ENCODE measurements at places on chromosomes 11 and 22. TPM values are rescaled to one million over a fixed set of nuclear protein-coding genes. Genes with fewer than 3 reads are reported as not detected.

INCENP gene
- 6.4 TPM for total RNA-seq

SLC29A2 gene
- 0.17 TPM for total RNA-seq

DSCAML1 gene
- 0.26 TPM for total RNA-seq

FAM227A gene
- 0.77 TPM for total RNA-seq

BBOX1 gene
- total RNA-seq = not detected

IRAG1 gene
- 25.7 TPM for total RNA-seq

MMP12 gene
- 0.83 TPM for total RNA-seq

DNA sequence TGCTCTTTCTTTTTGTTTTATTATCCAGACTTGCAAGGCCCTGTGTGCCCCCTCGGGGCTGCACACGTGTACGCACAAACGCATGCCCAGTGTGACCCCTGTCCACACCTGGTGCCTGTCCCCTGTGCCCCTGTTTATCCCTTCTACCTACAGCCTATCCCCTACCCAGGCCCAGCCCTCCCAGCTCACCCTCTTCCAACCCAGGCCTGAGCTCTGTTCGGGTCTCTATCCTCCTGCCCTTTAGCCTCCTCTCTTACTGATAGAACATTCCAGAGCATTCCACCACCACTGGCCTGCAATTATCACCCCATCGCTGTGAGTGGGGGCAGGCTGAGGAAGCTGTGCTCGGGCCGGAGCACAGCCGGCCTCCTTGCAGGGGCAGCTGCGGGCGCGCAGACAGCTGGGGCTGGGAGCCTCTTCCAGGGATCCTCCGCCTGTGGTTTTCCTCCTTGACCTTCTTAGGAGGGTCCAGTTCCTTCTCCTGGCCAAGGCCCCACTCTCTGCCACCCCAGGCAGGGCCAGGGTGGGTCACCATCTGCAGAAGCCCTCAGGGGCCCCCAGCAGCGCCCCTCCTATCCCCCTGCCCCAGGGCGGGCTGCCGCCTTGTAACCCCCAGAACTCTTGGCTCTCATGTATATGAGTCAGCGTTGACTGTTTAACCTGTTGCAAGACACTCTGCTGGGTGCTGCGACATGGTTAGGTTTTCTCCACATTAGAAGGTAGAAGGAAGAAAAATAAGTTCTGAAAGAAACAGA is 41.8 kb upstream of the KCNQ1OT1 start:
- DNase-seq = peak; percentile 70

DNA sequence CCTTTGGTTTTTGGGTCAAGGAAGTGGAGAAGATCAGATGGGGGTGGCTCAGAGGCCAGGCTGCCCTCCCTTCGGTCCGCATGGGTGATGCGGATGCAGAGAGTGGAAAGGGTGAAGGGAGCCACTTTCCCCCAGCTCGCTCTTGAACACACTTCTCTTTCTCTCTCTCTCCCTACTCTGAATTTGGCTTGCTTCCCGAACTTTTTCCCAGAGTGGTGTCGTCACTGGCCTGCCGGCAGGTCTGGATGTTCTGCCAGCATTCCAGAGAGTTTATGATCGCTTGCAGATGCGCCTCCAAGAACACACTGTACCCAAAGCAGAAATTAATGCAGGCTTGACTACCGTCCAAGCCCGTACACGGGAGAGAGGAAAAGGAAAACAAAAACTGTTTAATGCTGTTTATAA is 103.2 kb downstream of the ZBTB16 start:
- peak; percentile 95 for DNase-seq

- no peak for DNase-seq
Measured at GRCh38 chr22:41976070-41976901, 7.0 kb downstream of the SEPTIN3 start.

- DNase-seq = no peak
Measured at GRCh38 chr11:68036141-68036716, 2.6 kb upstream of the TCIRG1 start.

DNA sequence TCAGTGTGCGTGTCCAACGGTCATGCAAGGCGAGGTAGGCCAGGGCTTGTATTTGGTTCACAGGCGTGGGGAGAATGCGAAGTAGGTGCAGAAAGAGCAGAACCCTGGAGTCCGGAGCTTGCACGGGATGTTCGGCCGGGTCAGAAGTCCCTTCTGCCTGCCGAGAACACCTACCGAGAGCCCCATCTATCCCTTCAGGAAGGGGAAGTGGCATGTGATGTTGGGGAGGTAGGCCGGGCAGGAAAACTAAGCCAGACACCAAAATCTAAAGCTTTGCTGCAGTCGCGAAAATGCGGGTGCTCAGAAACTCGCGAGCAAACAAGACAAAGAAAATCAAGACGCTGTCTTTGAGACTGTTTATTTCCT is 435 bp upstream of the TAF6L start:
- DNase-seq = no peak

- no peak for DNase-seq
Measured at GRCh38 chr11:131218542-131218941, 151.9 kb upstream of the NTM start.

GRCh38 chr11:79431535-79431934 is 9.3 kb downstream of the TENM4 start:
- DNase-seq = peak; percentile 92

DNA sequence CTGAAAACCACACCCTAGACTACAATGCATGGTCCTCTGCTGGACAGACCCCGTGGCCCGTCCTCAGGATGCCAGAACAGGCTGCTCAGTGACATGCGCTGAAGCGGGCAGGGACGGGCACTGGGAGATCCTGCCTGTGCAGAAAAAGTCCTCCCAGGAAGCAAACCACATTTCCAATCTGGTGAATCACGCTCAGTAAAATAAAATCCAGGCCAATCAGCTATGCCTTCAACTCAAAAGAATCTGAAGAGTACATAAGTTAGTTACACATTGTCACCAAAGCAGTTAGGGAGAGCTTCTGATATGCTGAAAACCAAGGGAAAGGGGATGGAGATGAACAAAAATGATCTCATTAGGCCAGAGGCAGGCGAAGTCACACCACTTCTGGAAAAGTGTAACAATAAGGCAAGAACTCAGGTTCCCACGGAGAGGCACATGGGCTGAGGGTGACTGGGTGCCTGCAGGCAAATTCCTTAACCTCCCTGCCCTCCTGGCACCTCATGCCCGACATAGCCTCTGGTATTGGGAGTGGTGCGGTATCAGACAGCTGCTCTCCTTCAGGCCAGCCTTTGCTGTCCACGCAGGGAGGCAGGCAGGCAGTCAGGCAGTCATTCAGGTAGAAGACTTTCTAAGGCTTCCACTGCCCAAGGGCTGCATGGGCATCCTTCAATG is 66.4 kb downstream of the APOL5 start:
- peak; percentile 84 for DNase-seq

All from fibroblast of lung (primary cell).